ENCODE measurements at places on chromosomes 2 and 18. TPM values are rescaled to one million over a fixed set of nuclear protein-coding genes. Genes with fewer than 3 reads are reported as not detected.

The TTC21B gene
- 11.0 TPM for total RNA-seq

The CGREF1 gene
- 0.40 TPM for total RNA-seq

- H3K27ac ChIP-seq = no peak overlapping the region
- H3K36me3 ChIP-seq = no peaks in the 10 kb centered on the region
- no peaks in the 10 kb centered on the region for H3K4me1 ChIP-seq
- H3K4me3 ChIP-seq = no peak overlapping the region
- no peak for DNase-seq
These were observed 182.7 kb upstream of the PARD3B start for GRCh38 chr2:204362581-204362980.

GRCh38 chr2:135164431-135164830 lies 112.3 kb downstream of the RAB3GAP1 start:
- DNase-seq = no peak
- no peak overlapping the region for H3K27ac ChIP-seq
- peaks cover 100% of the 10 kb centered on the region for H3K36me3 ChIP-seq
- H3K4me1 ChIP-seq = no peaks in the 10 kb centered on the region
- H3K27me3 ChIP-seq = no peaks in the 10 kb centered on the region
- H3K4me3 ChIP-seq = no peak overlapping the region

DNA sequence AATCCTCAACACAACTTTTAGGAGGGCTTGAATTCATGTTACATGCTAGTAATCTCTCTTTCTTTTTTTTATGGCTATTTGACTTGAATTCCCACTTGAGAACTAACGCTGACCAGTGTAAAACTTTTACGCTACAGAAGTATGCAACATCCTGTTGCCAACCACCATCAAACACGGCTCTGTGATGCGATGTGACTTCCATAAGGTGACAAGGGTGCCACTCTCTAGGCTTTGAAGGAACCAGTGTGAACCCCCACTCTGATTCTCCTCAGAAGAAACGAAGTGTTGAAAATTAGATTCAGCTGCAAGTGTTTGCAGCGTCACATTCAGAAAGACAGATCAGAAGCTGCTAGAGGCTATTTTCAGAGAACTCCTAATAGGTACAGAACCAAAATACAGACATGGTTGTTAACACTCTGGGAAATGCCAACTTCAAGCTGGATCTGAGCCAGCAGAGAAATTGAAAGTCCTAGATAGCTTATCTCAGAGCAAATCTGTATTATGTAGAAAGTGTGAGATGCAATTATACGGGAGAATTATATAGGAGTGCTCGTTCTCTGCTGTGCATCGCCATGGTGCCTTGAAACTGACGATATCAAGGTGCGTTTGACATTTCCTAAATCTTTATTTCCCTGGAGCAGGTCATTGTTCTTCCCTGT lies 271.2 kb downstream of the LPIN1 start:
- H3K27me3 ChIP-seq = no peaks in the 10 kb centered on the region
- no peak overlapping the region for H3K4me3 ChIP-seq
- no peak for DNase-seq
- no peaks in the 10 kb centered on the region for H3K4me1 ChIP-seq
- H3K27ac ChIP-seq = no peak overlapping the region
- H3K36me3 ChIP-seq = no peaks in the 10 kb centered on the region

DNA sequence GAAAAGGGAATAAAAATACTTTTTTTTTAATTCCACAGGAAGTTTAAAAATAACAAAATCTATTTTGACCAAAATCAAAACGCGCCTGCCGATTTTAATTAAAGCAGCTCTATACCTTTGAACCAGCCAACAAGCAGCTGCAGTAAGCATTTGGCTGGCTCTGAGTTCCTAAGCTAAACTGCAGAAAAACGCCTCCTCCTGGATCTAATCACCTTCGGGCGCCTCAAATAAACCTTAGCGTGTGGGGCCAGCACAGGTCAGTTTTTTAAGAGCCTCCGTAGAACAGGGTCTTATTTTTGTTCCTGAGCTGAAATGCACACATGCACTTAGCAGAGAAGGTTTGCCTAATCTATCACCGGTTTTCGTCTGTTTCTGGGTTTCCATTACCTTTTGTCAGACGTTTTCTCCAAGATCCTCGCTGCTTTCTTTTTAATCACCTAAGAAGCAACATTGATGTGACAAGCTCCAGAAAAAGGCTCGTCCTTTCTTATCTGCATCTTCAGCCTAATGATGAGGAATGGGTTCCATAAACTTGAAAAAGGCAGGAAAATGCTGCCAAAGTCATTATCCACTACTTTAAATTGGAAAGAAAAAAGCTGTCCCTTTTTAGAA lies 64.7 kb upstream of the HNRNPA3 start:
- DNase-seq = no peak
- no peak overlapping the region for H3K4me3 ChIP-seq

DNA sequence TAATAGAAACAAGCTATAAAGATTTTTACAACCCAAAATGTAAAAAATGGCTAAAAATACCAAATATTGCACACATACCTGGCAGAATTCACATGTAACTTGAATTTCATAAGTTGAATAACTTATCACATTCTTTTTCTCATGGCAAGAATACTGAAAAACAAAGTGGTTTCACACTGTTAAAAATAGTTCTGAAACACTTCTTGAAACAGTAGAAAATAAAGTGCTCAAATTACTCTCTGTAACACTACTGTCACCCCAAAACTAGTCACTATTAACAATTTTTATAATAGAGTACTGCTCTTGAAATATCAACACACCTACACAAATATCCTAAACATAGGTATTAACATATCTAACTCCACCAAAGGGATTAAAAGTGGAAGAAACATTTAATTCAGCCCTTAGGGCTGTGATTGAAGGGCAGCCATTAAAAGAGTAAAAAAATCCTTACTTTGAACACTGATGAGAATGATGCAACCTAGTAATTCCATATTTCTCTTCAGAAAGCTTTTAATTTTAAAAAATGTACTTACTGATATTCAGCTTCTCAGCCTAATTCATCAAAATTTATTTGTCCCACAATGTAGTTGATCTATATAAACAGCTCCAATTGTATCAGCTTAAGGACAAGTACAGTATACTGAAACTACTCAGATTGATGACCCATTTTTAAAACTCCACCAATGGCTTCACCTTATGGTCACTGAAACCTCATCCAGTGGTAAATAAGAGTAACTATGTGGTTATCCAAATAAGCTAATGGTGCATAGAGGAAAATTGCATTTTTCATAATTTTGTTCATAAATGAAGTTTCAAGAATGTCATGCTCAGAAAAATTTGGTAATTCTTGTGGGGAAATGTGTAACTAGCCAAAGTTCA lies 31.4 kb downstream of the ATF2 start:
- H3K36me3 ChIP-seq = peaks cover 5% of the 10 kb centered on the region
- no peaks in the 10 kb centered on the region for H3K27me3 ChIP-seq
- no peak overlapping the region for H3K27ac ChIP-seq
- no peak overlapping the region for H3K4me3 ChIP-seq

- no peaks in the 10 kb centered on the region for H3K36me3 ChIP-seq
- H3K27me3 ChIP-seq = peaks cover 17% of the 10 kb centered on the region
- H3K27ac ChIP-seq = no peak overlapping the region
- peak overlapping the region; percentile 15 for H3K4me3 ChIP-seq
- DNase-seq = peak; percentile 4
These were observed 31.5 kb downstream of the ACVR1C start for GRCh38 chr2:157596992-157597681.

GRCh38 chr2:208252716-208253492 lies 2.0 kb downstream of the IDH1 start:
- H3K27me3 ChIP-seq = no peaks in the 10 kb centered on the region
- H3K27ac ChIP-seq = peak overlapping the region; percentile 2
- no peaks in the 10 kb centered on the region for H3K4me1 ChIP-seq
- H3K36me3 ChIP-seq = no peaks in the 10 kb centered on the region
- no peak for DNase-seq

DNA sequence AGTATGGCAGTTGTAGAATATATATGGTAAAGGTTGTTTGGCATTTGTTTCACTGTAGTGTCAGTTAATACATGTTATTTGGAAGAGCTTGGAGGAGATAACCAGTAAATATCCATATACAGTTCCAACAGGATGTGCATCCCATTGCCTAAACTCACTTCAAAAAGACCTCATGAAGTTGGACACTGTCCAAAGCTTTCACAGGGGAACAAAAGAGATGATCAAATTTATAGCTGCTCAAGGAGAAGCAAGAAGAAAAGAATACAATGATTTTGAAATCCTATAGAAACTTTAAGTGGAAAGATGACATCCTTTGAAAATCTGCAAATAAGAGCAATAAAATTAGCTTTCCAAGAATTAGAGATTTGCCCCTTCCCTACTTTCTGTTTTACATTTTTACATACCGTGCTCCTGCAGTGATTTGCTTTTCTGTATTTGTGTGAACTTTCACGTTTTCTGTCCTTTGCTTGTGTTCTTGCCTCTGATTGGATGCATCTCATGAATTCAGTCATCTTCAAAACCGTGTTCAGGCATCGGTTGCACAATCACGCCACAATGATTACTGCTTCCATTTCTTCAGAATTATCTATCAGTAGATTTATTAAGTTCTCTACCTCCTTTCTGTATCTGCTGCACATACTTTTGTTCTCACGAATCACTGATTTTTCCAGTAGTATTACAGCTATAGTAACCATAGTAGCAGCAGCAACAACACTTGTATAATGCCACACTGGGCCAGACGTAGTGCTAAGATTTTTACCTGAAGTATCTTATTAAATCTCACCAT lies 83.8 kb downstream of the PARD3B start:
- no peaks in the 10 kb centered on the region for H3K27me3 ChIP-seq
- H3K27ac ChIP-seq = no peak overlapping the region
- no peak for DNase-seq
- H3K4me1 ChIP-seq = no peaks in the 10 kb centered on the region

DNA sequence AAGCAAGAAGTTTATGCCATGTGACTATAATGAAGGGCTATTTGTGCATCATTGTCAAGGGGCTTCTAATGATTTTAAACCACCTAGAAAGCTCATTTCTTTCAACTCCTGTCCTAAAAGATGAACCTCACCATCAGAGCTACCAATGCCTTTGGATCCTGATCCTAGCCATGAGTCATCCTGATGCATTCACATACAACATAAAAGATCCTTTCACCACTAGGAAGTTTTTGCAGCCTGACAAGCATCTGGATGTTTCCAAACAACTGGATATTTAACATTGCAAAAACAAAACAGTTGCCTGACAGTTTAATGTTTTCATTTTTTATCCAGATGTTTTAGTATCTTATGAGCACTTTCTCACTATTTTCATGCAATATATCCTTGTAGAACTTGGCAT lies 425.3 kb downstream of the MBD2 start:
- no peak for DNase-seq
- no peak overlapping the region for H3K27ac ChIP-seq

DNA sequence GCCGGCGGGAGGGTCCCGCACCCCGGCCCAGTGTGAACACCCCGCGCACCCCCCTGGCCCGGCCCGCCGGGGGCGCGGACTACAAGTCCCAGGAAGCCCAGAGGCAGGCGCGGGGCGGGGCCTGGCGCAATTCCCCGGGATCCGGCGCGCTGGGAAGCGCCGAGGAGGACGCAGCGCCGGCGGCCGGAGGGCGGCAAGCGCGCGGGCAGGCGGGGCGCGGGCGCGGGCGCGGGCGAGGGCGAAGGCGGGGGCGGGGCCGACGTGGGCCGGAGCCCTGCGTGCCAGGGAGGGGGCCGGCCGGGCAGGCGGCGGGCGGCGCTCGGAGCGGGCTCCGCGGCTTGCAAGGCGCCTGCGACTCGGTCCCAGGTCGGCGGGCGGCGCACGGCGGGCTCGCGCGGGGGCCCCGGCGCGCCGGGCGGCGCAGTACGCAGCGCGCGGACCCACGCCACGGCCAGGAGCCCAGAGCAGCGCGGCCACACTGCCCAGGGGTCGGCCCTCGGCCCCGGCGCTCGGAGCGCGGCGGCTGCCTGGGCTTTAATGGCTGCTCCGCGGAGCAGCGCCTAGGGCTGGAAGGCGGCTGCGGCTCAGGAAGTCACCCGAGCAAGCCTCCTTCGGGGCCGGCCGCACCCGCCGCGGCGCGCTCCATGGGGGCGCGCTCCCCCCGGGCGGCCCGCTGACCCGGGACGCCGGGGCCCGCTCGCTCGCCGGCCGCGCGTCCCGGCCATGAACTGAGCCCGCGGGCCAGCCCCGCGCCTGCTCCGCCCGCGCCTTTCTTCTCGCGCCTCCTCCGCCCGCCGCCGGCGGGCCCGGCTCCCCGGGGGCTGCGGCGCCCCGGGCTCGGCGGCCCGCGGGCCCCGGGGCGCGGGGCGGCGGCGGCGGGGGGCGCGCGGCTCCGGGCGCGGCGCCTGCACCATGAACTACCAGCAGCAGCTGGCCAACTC lies at the start of gene AGAP1:
TSS of gene AGAP1 (plus strand) at position 269 of the 941 bp plus-strand sequence.
- no peaks in the 10 kb centered on the region for H3K36me3 ChIP-seq
- H3K27ac ChIP-seq = peak within 1 kb of the TSS; percentile 84
- peak within 1 kb of the TSS; percentile 62 for H3K4me3 ChIP-seq
- DNase-seq = peak; percentile 87
- peaks cover 36% of the 10 kb centered on the region for H3K27me3 ChIP-seq

DNA sequence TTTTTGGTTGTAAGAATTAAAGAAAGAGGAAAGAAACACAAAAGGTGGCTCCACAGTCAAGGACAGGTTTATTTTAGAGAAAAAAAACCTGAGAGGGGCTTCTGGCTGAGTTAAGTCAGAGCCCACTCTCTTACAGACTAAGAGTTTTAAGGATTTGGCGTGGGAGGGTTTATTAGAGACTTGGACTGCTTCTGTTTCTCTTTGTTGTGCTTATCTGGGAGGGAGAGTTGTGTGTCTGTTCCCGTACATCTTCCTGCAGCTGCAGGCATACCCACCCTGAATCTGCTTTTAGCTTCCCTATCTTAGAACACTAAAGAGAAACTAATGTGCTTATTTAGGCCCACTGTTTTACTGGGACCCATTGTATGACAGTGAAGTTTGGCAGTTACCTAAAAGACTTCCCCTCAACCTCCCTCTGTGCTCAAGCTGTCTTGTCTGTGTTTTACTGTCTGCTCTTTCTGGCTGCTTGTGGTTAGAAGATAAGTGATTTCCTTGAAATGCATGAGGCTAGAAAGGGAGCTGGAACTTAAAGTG lies 2.7 kb downstream of the RSAD2 start:
- H3K36me3 ChIP-seq = no peaks in the 10 kb centered on the region
- no peak overlapping the region for H3K4me3 ChIP-seq

DNA sequence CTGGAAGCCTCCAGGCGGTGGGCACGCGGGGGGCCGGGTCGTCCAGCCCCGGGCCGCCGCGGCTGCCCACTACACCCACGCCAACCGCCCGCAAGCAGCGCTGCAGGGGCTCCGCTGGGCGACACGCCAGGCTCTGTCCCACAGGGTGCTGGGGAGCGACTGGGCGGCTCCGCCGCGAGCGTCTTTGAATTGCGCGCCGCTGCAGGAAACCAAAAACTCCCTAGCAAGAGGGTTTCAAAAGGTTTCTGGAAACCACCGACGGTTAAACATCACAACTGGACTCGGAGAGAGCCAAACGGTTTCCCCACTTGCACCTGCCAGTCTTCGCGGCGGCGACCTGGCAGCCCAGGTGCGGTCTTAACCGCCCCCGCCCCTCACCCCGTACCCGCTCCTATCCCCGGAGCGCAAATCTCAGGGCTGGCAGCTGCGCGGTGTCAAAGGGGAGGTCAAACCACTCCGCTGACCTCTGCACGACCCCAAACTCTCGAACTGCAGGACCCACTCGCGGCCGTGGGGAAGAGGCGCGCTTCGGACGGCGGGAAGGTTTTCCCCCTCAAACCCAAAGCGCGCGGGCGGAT lies 1.0 kb downstream of the CXCR4 start:
- peak; percentile 30 for DNase-seq
- peaks cover 20% of the 10 kb centered on the region for H3K36me3 ChIP-seq
- H3K27me3 ChIP-seq = peaks cover 66% of the 10 kb centered on the region
- H3K4me3 ChIP-seq = peak overlapping the region; percentile 63
- peak overlapping the region; percentile 14 for H3K27ac ChIP-seq
